ENCODE measurements at places on chromosomes 1 and 21.

DNA sequence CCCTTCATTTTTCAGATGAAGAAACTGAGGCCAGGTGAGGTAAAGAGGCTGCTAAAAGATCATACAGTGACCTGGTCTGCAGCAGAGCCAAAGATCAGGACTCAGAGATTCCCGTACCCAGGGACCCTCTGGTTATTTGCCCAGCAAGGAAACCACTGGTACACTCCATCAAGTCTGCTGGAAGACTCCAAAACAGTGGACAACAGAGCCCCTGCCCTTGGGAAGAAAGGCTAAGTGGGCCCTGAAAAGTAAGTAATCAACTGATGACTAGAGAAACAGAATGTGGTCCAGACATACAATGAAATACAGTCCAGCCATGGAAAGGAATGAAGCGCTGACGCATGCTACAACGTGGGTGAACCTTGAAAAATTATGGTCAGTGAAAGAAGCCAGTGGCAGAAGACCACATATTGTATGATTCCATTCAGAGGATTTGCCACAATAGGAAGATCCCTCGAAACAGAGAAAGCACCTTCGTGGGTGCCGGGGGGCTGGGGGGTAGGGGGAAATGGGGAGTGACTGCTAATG is 106.4 kb downstream of the ETS2 start:
- DNase-seq: no peak

GRCh38 chr1:82555501-82555900 is 754.8 kb downstream of the ADGRL2 start:
- DNase-seq: no peak

- no peak for DNase-seq
Observed at GRCh38 chr1:59731591-59731990, 83.2 kb upstream of the HOOK1 start.

- peak; percentile 74 for DNase-seq
Observed at GRCh38 chr1:86395751-86396497, at the start of gene ODF2L. TSS of gene ODF2L (minus strand) at chr1:86396323. CDS start at chr1:86387027, 9,296 bp downstream.

DNA sequence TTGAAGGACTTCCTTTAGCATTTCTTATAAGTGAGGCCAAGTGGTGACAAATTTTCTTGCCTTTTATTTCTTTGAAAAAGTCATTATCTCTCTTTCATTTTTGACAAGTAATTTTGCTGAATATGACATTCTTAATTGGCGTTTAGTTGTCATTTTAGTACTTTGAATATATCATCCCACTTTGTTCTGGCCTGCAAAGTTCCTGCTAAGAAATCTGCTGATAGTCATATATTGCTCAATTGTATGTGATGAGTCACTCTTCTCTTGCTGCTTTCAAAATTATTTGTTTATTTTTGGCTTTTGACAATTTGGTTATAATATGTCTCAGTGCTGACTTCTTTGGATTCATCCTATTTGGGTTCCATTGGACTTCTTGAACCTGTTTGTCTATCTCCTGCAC is 312.6 kb downstream of the DUSP10 start:
- DNase-seq: no peak

DNA sequence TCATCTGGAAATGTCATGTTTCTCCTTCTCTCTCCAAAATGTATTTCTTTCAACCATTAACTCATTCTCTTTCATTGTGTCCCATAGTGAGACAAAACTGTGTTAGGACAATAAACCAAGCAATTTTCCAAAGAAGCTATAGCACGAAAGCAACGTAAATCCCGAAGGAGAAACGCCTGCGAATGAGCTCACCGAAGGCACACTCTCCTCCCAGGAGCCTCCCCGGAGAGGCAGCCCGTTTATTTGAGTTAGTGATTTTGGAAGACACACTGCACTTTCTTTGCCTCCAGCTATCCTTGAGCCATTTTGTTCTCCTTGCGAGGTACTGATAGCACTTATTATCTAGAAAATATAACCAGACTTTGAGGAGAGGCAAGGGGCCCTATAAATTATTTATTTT is 41.2 kb downstream of the RSPH1 start:
- DNase-seq: no peak

DNA sequence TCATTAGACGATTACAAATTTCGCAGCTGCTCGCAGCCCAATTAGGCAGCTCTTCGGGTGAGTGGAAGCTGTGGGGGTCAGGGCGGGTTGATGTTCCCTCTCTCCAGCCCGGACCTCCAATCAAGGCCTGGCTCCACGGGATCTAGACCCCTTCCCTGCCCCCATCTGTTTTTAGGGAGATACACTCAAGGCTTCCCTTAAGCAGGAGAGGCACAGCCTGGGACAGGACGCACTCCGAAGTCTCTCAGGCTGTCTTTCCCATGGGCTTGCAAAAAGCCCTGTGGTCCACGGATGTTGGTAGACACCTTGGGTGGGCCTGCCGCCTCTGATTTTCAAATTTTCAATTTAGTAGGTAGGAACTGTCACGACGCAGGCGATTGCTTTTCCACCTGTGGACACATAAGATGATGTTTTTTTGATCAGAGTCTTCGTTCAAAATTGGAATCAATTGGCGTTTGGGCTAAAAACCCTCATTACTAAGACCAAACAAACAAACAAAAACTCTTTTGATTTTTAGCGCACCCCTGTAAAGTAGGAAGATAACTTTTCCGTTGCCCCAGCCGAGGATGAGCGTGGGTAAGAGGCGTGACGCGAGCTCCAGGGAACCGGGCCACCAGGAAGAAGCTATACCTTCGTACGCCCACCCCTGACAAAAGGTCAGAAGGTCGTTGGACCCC is 2.5 kb upstream of the LHX8 start:
- DNase-seq: no peak

DNA sequence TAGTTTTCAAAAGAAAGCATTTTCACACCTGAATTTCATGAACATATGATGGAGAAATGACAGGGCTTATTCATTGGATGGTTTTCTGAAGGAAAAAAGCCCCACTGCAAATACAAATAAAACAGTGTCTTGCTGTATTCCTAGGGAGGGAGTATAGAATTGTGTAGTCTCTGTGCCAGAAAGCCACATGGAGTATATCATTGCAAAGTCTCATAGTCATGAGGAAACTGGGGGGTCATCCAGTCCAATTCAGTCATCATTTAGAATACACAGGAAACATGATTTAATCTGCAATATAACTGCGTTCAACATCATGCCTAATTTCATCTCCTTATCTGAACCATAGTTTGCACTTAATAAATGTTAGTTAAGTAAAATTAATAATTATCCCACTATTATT is 222.3 kb downstream of the NTNG1 start:
- DNase-seq: no peak

- no peak for DNase-seq
Observed at GRCh38 chr21:39397646-39398385, 47.8 kb downstream of the LCA5L start.

DNA sequence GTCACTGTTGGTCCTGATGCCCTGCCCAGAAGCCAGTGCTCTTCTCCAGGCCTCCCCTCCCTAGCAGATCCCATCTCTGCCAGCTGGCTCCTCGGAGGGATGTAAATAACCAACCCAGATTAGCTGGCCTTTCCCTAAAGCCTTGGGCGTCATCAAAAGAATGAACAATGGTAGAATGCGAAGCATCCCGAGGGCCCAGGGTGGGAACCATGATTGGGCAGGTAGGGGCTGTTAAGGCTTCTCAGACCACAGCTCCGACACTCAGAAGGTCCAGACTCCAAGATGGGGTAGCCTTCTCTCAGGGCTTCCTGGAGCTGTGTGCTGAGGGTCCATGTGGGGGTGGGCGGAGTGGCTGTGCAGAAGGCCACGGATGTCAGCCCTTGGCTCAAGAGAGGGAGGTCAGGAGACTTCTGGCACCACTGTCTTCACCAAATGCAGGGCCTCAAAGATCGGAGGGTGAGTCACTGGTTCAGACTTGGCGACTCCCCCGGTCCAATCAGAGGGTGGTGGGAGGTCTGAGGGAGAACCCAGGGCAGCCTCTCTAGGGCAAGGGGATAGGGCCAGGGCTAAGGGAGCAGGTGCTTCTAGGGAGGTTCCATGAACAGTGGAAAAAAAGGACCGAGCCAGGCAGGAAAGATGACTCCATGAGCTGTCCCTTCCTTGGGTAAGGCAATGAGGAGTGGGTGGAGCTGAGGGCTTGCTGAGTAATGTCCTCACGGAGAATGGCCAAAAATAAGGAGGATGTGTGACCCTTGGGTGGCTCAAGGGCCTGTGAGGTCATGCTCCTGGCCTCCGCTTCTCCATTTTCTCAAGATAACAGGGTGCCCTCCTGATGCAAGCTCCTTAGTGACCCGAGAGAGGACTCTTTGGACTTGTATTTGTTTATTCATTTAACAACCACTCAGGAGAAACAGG is 58.4 kb upstream of the EPS8L3 start:
- DNase-seq: no peak

DNA sequence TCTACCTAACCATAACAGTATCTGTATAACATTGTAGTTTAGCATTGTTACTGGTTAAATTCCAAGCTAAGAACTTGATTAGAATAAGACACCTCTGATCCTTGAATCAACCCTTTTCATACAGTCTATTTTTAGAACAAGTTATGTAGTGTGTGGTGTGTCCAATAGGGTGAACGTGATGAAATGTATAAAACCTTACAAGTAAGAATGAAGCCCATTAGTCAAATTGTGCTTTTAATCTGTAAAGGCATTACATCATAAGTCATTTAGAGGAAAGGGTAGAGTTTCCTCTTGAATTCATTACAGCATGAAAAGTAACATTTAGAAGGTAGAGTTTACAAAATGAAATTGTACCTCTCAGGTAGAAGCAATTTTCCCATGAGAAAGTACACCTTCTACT is 479.2 kb downstream of the LTN1 start:
- DNase-seq: no peak

DNA sequence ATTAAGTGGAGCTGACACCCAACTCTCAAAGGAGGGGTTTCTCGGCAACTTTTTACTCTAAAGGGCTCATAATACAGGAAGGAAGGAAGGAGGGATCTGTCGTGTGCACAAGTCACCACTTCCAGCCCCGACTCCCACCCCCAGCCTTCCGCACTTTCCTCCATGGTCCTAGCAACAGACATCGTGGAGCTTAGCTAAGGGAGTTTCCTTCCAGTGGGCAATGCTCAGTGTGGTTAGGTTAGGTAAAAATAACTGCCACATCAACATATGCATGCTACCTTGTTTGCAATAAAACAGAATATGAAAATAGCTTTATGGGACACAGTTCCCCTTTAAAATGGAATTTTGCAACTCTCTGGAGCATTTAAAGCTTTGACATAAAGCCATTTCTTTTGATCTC is 35.2 kb downstream of the KANK4 start:
- no peak for DNase-seq

DNA sequence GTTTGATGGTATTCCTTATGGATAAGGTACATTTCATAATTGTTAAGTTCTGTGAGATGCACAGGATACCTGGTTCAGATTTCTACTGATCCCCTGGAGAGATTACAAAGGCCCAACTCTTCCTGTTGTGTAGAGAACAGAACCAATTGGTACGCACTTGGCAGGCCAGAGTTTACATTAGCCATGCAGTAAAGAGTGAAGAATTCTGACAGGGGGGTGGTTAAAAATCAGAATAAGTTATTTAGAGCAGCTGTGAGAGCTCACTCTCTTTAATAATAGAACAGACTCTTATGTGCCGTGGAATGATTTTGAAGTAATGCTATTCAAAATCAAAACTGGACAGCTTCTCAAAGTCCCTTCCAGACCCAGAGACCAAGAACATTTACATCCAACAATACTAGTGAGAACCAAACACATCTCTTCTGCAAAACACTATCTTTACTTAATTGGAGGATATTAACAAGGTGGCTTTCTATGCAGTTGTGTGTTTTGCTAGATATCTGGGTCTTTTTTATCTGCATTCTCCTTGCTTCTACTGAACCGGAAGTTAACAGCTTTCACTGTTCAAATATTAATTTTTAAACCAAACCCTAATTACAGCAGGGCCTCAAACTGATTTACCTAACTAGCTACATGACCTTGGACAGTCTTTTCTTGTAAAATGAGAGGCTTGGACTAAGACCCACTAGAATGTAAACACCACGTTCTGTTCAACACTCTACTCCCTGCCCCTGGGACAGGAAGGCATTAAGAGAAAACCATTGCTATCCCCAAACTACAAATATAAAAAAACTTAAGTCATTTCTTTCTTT is 4.0 kb downstream of the USP24 start:
- DNase-seq: no peak

DNA sequence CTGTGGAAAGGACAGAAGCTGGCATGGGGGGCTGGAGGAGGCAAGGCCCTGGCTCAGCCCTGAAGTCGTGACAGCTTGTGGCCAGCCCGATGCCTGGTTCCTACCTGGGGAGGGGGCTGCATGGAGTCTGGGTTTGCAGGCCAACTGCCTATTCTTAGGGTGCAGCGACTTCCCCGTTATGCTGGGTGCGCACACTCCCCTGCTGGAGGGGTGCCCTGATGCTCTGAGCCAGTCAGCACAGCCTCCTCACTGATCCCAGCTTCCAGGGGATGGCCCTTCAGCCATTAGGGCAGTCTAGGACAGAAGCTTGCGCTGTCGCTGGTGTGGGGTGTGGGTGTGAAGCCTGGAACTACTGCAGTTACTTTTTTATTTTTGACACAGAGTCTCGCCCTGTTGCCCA is 30.0 kb upstream of the SLC19A1 start:
- no peak for DNase-seq

DNA sequence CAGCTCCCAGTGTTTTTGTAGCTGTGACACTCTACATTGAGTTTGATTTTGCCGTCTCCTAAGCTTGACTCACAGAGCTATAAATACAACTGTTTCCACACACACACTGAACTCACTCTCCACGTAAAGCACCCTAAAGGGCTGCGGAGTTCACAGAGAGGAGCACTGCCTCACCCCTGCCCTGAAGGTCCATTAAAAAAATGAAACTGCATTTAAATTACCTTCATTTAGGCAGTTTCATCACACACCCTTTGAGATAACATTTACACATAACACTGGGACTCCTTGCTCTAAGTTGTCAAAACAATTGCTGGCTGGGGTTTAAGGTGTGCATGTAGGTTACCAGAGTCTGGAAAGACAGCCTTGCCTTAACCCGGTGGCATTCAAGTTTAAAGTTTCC is 137.1 kb upstream of the MAGI3 start:
- DNase-seq: no peak

GRCh38 chr1:8455700-8456307 is 137.9 kb downstream of the SLC45A1 start:
- DNase-seq: no peak

GRCh38 chr1:160109686-160110085 is 5.9 kb upstream of the ATP1A2 start:
- DNase-seq: no peak

- DNase-seq: peak; percentile 13
Observed at GRCh38 chr1:118223426-118223825, 38.4 kb upstream of the SPAG17 start.

DNA sequence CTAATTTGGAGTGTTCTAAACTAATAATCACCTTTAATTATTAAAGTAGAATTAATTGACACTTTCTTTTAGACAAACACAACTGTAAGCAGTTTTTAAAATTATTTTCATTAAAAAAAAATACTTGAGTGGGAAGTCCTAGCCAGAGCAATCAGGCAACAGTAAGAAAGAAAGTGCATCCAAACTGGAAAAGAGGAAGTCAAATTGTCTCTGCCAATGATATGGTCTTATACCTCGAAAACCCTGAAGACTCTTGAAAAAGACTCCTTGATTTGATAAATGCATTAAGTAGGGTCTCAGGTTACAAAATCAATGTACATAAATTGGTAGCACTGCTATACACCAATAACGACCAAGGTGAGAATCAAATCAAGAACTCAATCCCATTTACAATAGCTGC is 83.0 kb upstream of the GADD45A start:
- no peak for DNase-seq
